ENCODE measurements at places on chromosomes 2 and 18.
A peak's percentile ranks its signal among the peaks of the same experiment; 100 is the strongest.

DNA sequence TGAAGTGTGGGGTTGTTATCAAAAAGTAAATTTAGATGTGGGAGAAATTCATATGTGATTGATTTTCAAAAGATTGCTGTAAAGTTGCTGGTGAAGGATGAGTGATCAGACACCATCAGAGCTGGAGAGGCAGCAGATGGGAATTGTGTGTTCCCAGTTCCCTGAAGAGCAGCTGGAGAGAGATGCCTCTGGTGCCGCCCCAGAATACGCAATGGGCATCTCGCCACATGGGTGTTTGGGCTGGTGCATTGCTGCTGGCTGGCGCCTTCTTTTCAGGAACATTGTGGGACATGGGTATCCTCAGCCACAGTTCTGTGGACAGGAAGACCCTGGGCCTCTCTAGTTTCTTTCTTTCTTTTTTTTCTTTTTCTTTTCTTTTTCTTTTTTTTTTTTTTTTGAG, 11.9 kb downstream of the ATG4B start:
- no peak for DNase-seq

- peak; percentile 47 for DNase-seq
These were observed 525.4 kb downstream of the KCNJ3 start for GRCh38 chr2:155223781-155224406.

GRCh38 chr2:188415754-188416083, 124.0 kb downstream of the GULP1 start:
- no peak for DNase-seq

DNA sequence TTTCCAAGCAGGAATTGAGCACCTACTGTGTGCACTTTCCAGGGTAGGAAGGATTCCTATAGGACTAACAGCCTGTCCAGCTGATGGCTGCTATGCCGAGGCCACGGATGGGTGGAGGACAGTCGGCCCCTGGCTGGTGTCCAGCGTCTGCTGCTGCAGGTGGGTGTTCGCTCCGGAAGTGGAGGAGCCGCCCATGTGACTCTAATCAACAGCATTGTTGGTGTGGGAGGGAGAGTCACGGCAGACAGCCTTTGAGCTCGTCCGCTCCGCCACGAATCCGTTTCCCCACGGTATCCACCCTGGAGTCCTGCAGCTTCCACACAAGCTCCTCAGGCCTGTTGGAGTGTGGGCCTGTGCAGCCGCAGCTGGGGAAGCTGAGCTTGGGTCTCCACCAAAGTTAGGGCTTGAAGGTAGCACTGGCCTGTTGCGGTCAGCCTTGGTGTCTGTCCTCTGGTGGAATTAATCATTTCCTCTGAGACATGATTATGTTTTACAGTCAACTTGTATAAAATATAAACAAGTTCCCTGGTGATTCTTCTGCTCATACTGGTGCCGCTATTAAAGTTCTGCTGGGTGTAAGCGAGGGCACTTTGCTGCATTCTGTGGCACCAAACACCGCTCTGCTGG, 185.9 kb upstream of the TPO start:
- peak; percentile 60 for DNase-seq

DNA sequence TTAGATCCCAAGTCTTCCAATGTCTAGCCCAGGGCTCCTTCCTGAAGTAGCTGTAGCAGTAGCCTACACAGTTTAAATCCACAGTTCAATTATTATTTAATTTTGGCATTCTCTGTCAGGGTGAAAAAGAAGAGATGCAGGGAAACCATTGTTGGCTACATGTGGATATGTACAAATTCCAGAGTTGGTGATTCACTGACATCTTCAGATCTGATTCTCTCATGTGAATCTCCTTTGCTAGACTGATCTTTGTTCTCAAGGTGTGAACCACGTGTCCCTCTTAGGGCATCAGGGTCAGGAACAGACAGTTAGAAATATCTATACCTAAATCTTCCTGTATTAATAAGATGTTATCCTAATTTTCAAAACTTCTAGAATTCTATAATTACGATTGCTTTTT, 36.7 kb downstream of the ADCYAP1 start:
- no peak for DNase-seq

- no peak for DNase-seq
These were observed 73.7 kb downstream of the TANK start for GRCh38 chr2:161233858-161234431.

DNA sequence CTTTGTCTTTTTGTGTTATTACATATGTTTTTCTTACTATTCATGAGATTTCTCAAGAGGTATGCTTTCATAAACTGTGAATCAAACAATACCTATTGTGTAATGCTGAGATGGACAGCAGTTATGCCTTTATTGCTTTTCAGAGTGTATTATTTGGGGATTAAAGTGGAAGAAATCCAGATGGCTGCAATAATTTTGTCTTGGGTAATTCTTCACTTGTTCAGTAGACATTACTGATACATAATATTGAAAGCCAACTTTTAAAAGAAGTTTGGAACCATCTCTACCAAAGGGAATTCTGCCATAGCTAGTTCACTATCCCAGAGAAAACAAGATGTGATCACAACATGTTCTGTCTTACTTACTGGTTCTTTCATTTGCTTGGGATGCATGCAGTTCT, 253.4 kb upstream of the ZSWIM2 start:
- DNase-seq, result no peak

DNA sequence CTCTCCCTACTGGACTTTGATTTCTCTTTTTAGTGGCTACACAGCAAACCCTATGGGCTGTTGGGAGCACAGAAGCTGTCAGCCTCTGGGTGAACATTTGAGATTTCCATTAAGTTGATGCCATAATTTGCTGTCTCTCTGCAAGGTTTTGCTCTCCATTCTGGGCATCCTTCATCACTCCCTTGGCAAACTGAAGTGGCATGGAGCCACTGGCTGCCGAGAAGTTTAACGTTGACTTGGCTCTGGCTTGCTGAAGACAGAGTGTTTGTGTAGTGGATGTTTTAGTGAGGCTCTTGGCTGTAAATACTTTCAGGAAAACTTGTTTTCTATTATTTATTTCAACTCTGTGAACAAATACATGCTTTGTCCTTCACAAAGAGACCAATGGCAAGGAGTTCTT, 91.5 kb downstream of the ALK start:
- DNase-seq, result no peak

DNA sequence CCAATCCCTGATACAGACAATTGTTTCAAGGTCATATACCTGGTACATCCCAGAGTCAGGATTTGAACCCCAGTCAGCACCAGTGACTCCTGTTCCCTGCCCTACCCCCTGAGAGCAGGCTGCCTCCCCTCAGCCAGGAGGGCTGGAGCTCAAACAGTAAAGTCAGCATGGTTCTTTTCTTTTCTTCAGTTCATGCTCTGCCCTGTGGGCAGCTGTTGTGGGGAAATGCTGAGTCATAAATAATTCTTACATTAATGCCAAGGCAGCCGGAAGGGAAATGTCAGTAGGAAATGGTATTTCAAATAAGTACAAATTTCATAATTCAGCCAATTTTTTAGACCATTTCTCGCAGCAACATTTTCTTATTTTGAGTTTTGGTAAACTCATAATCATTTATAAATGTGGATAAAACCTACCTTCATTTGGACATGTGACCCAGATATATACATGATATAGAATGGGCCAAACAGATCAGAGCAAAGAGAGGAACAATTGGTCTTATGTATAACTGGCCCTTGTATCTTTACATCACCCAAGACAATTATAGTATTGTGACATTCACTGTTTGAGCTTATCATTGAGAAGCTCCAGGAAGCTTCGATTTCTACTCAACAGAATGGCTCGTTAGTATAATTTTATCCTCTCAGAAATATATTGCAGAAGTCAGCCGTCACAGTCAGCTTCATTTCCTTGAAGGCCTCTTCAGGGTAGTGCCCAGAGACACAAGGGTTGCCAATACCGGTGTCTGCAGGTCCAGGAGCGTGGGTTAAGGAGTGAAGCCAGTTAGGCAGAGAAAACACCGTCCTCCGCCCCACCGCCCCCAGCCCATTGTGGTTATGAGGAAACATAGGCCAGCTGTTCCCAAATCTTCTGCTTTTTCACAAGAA, 28.0 kb upstream of the SCYGR1 start:
- DNase-seq, result no peak

- DNase-seq, result no peak
These were observed 73.6 kb upstream of the NXPH2 start for GRCh38 chr2:138853761-138854160.

DNA sequence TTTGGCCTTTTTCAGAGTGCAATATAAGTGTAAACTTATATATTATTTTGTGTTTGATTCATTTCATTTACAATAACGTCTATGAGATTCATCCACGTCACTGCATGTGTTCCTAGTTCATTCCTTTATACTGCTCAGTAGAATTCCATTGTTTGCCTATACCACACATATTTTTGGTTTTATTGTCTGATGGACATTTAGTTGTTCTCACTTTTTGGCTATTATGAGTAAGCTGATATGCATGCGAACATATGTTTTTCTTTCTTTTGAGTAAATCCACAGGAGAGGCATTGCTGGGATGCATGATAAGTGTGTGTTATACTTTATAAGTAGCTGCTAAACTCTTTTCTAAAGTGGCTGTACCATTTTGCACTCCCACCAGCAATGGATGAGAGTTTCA, 314.8 kb upstream of the HS6ST1 start:
- no peak for DNase-seq

GRCh38 chr2:199997296-199997695, 41.9 kb downstream of the MAIP1 start:
- no peak for DNase-seq

- DNase-seq, result no peak
These were observed 103.0 kb downstream of the BMPR2 start for GRCh38 chr2:202479090-202479489.

DNA sequence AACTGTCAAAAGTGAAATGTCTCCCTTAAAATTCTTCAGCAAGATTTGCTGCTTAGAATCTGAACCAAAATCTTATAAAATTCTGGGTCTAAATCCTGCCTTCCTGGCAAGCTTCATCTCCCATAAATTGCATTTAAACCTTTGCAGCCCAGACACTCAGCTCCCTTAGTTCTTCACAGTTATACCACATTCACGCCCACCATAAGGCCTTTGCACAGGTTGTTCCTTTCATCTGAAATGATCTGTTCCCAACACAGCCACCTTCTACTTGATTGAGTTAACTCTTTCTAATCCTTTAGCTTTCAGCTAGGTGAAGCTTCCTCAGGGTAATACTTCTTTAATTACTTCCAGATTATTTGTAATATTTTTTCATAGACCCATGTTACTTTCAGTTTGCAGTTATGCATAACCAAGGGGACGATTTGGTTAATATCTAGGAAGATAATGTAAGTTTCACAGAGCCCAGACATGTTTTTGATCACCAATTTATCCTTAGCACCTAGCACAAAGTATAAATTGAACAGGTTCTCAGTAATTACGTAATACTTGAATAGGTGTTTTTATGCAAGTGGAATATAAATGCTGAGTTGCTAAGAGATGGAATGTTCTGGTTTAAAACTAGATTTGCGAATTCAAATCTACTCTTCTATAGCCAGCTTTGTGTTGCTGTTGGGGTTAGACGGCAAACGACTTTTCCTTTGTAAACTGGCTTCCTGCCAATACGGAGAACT, 779.7 kb upstream of the PKDCC start:
- no peak for DNase-seq

GRCh38 chr18:10403708-10404107, 50.7 kb upstream of the APCDD1 start:
- DNase-seq, result no peak

- DNase-seq, result no peak
These were observed 148.5 kb downstream of the GFPT1 start for GRCh38 chr2:69238449-69239031.

- DNase-seq, result no peak
These were observed 310.6 kb upstream of the SPRED2 start for GRCh38 chr2:65742977-65743376.

DNA sequence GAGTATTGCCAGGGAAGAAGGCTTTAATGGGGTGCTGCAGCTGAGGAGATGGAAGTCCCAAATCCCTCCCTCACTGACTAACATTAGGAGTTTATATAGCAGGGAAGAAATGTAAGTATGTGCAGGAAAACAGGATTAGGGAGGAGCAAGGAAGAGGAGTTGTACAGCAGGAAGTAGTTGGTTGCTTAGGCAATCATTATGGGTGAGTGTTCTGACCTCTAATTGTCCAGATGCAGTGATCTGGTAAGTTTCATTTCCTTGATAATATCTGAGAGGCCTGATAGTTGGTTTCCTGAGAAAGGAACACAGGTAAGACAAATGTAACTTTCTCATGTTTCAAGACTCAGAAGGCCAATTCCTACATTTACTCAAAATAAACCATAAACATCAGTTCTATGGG, 331.9 kb upstream of the GULP1 start:
- no peak for DNase-seq

DNA sequence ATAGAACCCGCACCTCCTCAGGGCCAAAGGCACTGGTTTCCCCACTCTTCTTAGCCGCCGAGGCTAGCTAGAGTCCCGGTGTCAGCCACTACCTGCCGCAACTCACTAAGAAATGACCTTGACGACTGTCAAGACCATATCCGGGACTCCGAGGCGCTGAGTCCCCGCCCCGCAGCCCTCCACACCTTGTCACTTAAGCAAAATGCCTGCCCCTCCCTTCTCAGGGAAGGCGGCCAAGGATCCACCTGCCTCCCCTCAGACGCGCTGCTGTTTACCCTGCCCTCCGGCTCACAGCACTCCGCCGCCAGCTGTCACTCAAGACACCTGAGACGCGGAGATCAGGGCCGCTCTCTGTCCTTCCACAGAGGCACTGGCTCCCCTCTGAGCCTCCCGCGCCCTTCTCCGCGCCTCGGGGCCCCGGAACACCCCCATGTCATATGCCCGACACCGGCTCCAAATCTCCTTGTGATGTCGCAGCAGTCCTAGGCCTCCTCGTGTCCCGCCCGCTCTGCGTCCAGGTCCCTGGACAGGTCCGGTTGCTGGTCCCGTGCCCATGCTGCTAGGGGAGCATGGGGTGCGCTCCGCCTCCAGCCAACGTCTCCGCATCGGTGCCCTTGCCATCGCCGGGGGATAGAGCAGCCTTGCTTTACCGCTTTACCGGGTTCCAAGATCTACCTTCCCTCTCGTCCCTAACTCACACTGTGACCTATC, 32.5 kb upstream of the REG3G start:
- DNase-seq, result peak; percentile 1

- no peak for DNase-seq
These were observed 10.3 kb upstream of the DNAJC10 start for GRCh38 chr2:182705761-182706160.

DNA sequence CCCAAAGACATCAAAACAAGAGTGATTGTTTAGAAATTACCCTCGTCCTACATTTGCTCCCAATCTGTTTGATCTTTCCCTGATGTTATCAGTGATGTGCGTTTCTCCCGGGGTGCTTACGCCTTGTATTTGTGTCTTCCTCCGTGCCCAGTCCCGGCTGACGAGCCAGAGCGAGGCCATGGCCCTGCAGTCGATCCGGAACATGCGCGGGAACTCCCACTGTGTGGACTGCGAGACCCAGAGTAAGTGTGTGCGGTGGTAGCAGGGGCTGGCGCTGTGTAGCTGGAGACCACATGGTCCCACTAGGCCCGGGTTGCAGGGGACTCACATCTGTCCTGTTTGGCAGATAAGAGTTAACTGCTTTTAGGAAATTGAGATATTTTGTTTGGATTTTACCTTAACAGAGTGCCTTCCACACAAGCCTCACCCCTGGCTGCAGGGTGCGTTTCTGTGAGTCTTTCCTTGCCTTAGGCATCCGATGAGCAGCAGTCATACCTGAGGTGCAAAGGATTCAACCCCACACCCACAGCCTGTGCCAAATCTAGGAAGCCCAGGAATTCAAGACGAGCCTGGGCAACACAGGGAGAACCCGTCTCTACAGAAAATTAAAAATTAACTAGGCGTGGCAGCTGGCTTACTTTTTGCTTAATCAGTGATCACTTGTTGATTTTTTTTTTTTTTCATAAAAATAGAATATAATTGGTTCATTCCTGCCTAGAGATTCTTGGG, 127.4 kb downstream of the GBX2 start:
- no peak for DNase-seq

Measured in NCI-H1092 treated with DMSO at 0.1 percent for 48 hours (cell line).